ENCODE measurements at places on chromosomes 2 and 18. TPM values are rescaled to one million over a fixed set of nuclear protein-coding genes. Genes with fewer than 3 reads are reported as not detected.

DNA sequence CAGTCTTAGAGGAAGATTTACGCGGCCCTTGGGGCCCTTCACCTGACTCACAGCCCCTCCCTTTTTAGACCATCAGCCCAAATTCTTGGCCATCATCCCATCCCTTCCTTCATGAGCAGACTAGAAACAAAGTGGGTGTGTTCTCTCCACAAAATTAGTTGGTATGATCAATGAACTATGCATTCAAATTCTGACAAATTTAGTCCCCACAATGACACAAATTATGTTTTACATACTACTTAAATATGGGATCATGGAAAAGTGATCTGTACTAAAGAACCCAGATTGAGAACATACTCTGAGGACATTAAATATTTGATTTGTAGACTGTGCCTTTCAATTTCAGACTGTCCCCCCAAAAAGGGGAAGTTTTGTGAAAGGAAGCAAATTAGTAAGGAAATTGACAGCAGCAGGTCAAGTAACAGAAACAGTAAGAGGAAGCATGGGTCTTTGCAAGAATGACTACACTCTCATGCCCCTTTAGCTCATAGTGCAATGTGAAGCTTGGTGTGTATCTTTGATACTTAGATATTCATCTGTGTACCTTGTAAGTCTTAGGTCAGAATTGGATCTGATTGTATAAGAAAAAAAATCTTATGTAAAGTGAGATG is 2.2 kb upstream of the MAPRE2 start:
- DNase-seq, result no peak
- H3K27ac ChIP-seq, result no peak overlapping the region
- no peak overlapping the region for H3K4me3 ChIP-seq
- peaks cover 19% of the 10 kb centered on the region for H3K4me1 ChIP-seq
- no peaks in the 10 kb centered on the region for H3K36me3 ChIP-seq

DNA sequence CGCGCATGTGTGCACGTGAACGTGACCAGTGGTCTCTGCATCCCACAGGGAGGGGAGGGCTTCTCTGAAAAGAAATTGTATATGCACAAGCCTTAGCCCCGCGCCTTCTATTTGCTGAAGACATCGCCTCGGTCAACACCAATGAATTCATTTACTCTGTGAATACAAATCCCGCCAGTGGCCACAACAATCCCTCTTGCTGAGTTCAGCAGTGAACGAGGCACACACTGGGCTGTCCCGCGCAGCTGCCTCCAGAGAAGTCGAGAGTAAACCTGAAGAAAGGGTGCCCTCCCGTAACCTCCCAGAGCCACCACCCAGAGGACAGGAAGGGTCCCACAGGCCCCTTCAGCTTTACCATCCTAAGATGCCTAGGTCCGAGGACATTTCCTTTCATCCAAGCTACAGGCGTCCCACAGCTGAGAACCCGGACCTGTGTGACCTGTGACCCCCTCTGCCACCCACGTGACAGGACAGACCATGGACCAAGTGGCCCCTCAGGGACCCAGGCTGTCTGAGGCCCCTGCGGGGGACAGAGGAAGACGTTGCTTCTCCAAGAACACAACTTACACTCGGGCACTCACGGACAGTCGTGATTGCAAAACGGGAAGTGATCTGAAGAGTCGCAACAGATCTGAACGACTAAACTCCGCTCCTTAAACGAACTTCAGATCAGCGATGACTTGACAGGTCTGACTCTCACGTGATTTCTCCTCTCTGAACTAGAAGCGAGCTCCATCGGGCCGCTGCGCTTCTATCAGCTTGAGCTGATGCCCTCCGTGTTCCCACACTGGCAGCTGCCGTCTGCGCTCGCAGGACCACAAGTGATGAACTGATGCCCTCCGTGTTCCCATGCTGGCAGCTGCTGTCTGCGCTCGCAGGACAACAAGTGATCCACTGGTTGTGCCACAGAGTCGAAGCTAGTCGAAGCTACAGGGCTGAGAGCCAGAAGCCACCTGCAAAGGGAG is 92.7 kb downstream of the ZNF516 start:
- H3K27ac ChIP-seq, result no peak overlapping the region
- no peaks in the 10 kb centered on the region for H3K36me3 ChIP-seq
- H3K4me3 ChIP-seq, result no peak overlapping the region

DNA sequence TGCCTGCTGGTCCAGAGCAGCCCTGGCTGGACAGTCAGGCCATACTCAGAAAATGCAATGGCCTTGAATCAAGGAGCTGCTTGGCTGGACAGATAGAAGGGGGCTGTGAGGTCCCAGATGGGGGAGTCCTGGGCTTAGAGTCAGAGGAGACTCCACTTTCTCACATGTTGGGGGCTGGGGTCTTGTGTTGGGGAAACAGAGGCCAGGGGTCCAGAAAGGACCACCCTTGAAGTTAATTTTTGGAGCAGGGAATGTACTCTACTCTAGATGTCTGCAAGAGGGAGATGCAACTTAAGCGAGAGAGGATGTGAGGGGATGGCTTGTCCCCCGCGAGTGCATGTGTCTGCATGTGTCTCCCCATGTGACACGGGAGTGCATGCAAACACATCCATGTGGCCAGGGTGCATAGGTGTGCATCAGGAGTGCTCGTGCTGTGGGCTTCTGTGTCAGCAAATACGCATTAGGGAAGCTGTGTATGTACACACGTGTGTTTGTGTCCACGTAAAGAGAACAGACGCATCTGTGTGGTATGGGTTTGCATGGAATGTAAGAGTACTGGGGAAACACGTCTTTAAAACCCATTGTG is 303.2 kb downstream of the MYCN start:
- H3K4me3 ChIP-seq, result no peak overlapping the region
- no peaks in the 10 kb centered on the region for H3K27me3 ChIP-seq
- H3K4me1 ChIP-seq, result no peaks in the 10 kb centered on the region
- no peak overlapping the region for H3K27ac ChIP-seq
- no peaks in the 10 kb centered on the region for H3K36me3 ChIP-seq

DNA sequence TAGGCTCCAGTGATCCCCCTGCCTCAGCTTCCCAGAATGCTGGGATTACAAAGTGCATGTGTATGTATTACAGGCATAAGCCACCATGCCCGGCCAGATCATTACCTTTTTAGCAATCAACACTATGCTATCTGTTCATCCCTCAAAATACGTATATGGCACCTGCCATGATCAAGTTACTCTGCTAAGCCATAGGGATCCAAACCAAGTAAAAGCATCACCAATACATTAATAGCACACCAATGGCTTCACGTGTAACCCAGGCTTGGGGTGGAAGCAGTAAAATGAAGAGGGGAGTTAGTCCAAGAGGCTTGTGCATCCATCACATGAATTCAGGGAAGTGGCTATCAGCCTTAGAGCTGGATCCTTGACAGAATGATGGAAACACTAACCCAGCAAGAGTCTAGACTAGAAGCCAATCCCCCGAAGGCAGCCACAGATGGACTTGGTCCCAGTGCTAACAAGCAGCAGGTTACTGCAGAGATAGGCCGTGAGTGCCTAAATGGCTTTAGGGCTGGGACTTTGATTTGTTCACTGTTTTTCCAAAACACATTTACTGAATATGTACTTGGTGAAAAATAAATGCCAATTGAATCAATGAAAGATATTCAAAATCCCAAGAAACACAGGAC is 11.3 kb downstream of the HDLBP start:
- peaks cover 19% of the 10 kb centered on the region for H3K4me1 ChIP-seq
- no peak overlapping the region for H3K27ac ChIP-seq
- DNase-seq, result no peak
- no peaks in the 10 kb centered on the region for H3K36me3 ChIP-seq

- H3K4me3 ChIP-seq, result no peak overlapping the region
- H3K36me3 ChIP-seq, result no peaks in the 10 kb centered on the region
Measured at GRCh38 chr2:219408204-219408603, 10.0 kb upstream of the DES start.

DNA sequence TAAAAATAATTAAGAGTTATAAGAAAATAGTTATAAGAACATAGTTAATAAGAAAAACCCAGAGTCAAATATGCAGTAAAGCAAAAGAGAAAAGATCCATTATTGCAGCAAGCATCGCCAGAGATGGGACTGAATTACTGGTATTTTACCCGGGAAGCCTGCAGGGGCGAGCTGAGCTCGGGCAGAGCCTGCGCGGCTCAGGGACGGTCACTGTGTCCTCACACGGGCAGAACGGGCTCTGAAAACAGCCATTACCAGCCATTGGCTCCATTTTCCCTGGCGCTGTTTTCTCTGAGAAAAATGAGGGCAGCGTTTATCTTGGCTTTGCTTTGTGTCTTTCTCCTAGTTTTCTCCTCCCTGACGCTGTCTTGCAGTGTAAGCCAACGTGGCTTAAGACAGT is 95.3 kb upstream of the ALKAL2 start:
- no peaks in the 10 kb centered on the region for H3K4me1 ChIP-seq
- DNase-seq, result no peak
- no peaks in the 10 kb centered on the region for H3K36me3 ChIP-seq

INHA gene
- not detected for total RNA-seq
